NCI-H187 treated with DMSO at 0.1 percent for 48 hours (cell line): ENCODE measurements at places on chromosomes 2 and 18.

DNA sequence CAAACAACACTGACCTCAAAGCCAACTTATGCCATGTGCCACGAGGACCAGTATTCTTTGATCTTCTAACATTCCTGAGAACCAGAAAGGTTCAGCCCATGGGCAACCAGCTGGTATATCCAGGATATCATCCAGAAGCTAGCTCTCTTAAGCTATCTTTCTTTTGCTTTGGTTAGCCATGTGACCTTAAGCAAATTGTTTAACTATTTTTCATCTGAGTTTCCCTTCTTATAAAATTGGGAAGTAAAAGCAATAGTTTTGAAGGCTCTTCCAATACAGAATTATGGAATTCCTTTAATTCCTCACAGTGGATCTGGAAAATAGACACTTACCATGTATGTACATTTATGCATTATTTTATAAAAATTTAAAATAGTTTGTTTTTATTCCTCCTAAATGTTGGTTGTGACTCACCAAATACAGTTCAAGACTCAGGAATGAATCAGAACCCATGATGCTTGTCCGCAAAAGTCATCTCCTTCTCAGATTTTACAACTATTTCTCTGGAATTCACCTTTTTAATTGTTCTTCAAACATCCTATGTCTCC is 435.7 kb downstream of the ZEB2 start:
- no peak for DNase-seq

DNA sequence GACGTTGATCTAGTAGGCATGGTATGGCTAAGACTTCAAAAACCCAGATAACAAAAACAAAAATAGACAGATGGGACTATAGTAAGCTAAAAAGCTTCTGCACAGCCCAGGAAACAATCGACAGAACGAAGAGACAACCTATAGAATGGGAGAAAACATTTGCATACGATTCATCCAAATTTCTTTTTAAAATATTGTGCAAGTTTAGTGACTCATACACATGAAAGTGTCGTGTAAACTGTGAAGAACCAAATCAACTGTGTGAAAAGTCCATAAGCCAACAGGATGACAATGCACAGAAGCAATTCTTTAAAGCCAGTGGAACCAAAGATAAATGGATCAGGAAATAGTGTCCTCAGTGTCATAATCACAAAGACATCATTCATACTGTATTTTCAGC is 671.1 kb downstream of the RNF144A start:
- no peak for DNase-seq

DNA sequence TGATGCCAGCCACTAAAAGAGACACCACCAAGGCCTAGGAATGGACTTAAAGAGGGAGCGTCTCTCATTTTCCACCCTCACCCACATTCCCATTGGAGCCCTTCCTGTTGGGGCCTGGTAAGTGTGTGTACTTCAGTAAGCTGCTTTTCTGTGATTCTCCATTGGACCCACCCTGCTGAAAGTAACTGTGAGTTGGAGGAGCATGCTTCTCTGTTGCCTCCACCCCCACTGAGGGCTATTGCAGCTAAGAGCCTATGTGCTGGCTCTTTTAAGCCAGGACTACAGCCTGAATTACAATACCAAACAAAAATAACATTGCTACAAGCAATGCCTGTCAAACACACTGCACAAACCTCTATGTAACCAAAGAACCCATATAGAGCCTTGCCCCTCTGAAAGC is 81.1 kb downstream of the TRABD2A start:
- DNase-seq, result no peak

DNA sequence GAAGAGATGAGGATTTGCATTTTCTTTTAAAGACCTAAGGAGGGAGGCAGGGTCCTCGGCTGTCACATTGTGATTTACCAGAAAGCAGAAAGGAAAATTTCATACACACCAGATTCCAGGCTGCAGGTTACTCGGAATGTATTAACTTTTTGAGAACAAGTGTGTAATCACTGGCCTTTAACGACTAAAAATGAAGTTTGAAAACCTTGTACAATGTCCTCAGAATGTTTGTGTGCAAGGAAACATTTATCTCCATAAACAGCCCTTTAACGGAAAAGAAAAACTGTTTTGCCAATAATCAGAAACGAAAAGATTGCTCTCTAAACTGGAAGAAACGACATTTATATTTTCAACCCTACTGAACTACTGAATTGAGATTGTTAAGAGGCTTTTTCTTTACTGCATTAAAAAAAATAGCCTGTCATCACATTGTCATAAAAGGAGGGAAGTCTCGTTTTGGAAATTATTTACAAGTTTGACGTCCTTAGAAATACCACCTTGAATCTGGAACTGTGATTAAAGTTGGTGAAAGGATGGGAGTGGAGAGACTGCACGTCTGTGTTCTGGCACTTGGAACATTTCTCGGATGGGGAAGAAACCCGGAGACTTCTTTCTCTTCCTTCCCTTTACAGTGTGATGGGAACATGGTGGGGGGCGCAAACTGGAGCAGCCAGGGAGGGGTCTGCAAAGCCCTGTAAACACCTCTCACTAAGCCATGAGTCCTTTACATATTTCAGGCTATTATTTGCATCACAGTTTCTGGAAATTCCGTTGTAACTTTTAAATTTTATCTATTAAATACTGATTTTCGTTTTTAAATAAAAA is 134.1 kb upstream of the SIX3 start:
- no peak for DNase-seq
